ENCODE measurements at places on chromosomes 3 and 15. TPM values are rescaled to one million over a fixed set of nuclear protein-coding genes. Genes with fewer than 3 reads are reported as not detected.

The SLC6A20 gene
- not detected for total RNA-seq

The NME9 gene
- not detected for total RNA-seq

The PLXNA1 gene
- total RNA-seq = 22.8 TPM

The STRA6 gene
- total RNA-seq = 13.1 TPM

The CERS3 gene
- total RNA-seq = not detected

The RETNLB gene
- not detected for total RNA-seq

The PLEKHO2 gene
- 26.0 TPM for total RNA-seq

The CD47 gene
- total RNA-seq = 32.2 TPM

The CCR8 gene
- total RNA-seq = not detected

The ZNF106 gene
- total RNA-seq = 26.1 TPM

The MESP2 gene
- total RNA-seq = 2.0 TPM

The MYO1E gene
- 32.4 TPM for total RNA-seq

The TRH gene
- total RNA-seq = not detected

The HYAL3 gene
- 7.4 TPM for total RNA-seq

The ACVR2B gene
- 2.7 TPM for total RNA-seq

The SQOR gene
- 7.3 TPM for total RNA-seq

The BFSP2 gene
- not detected for total RNA-seq

The CLDN16 gene
- not detected for total RNA-seq

The COL6A5 gene
- total RNA-seq = not detected

The PGBD4 gene
- 1.4 TPM for total RNA-seq

The AGBL1 gene
- total RNA-seq = not detected

The CNTN4 gene
- 2.3 TPM for total RNA-seq

The CCDC39 gene
- total RNA-seq = not detected

The NAA80 gene
- 14.3 TPM for total RNA-seq

The KIF23 gene
- total RNA-seq = 29.2 TPM

The TMEM42 gene
- 23.3 TPM for total RNA-seq

Measured in epithelial cell of alveolus of lung (primary cell).